Activated naive CD4-positive, alpha-beta T cell (primary cell): ENCODE measurements at places on chromosomes 5 and 9.

- no peak for DNase-seq
These were observed 73.2 kb downstream of the KIAA1958 start for GRCh38 chr9:112559629-112560413.

DNA sequence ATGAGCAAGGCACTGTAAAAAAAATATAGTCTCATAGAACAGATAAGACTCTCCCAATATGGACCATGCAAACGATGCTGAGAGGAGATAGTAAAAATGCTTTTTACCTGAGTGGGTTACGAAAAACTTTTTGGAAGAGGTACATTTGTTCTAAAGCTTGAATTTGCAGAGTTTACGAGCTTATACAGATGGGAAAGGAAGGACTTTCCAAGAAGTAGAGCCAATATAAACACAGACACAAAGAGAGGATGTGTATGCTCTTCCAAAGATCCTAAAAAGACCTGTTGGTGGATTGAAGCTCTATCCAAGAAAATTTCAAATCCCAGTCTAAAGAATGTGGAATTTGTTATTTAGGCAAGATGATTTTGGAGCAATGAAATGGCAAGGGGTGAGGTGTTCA lies 127.1 kb upstream of the SLCO6A1 start:
- no peak for DNase-seq

- no peak for DNase-seq
These were observed 11.7 kb upstream of the NUP214 start for GRCh38 chr9:131113655-131114054.

GRCh38 chr5:83924171-83924570 lies 203.5 kb upstream of the HAPLN1 start:
- no peak for DNase-seq

DNA sequence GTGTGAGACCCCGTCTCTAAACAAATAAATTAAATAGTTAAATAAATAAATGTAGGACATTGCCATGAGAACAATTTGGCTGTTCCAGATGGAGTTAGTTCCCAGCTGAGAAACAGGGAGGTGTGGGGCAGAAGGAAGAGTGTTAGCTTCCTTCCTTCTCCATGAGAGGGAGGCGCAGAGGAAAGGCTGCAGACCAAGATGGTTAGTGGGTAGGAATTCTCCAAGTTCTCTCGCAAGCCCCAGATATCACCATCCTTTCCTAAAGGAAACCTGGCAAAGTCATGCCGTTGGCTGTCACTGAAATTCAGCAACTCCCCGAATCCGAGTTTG lies 33.1 kb upstream of the RAB14 start:
- no peak for DNase-seq

DNA sequence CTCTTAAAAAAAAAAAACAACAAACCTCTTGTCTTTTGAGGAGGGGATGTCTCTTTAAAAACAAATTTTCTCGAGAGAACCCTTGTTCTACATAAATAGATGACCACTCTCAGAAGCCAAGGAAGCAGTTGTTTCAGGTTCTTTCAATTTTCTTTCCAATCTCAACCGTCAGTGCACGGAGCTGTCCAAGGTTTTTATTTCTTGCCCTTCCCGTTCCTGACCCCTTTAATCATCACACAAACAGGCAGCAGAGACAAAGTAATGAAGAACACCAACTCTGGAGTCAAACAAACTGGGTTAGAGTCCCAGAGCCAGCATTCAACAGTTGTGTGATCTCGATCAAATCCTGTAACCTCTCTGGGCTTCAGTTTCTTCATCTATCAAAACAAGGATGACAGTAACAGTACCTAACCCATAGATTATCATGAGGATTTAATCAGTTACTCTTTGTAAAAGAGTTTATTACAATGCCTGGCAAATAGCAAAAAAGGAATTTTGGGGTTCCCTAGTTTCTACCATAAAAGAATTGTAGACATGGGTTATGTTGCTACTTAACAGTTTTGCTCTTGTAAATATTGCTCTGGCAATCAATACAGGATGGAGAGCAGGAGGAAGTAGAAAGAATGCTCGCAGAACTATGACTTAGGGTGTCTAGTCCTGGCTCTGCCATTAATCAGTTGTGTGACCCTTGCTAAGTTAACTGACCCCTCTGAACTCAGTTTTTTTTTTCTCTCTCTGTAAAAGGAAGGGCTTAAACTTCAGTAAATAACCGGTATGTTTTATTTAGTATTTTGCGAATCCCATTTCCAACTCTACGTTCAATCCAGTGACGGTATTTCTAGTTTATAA lies 1.0 kb upstream of the NIM1K start:
- DNase-seq, result no peak

DNA sequence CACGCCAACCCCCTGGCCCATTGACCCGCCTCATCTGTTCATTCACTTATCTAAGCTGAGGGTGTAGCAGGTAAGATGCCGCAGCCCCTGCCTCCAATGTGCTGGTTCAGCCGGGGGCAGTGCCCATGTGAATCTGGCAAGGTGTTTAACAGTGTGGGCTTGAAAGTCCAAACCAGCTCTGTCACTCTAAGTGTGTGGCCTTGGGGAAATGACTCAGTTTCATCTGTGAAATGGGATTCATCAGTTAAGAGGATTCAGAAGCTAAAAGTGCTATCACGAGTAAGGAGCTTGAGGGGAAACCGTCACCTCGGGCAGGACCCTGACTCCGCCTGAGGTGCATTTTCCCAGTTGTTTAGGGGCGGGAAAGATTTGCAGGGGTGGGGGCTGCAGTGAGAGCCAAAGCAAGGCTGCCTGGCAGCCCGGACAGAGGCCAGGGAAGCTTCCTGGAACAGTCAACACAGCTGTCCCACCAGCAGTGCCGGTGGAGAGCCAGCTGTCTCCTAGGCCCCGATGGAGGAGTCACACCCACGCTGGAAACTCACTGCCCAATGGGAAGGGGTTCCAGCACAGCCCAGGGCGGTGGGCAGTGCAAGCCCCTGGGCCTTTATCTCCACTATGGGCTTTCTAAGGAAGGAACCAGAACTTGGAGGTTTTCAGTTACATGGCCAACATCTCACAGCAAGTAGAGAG lies 9.7 kb upstream of the URM1 start:
- no peak for DNase-seq

DNA sequence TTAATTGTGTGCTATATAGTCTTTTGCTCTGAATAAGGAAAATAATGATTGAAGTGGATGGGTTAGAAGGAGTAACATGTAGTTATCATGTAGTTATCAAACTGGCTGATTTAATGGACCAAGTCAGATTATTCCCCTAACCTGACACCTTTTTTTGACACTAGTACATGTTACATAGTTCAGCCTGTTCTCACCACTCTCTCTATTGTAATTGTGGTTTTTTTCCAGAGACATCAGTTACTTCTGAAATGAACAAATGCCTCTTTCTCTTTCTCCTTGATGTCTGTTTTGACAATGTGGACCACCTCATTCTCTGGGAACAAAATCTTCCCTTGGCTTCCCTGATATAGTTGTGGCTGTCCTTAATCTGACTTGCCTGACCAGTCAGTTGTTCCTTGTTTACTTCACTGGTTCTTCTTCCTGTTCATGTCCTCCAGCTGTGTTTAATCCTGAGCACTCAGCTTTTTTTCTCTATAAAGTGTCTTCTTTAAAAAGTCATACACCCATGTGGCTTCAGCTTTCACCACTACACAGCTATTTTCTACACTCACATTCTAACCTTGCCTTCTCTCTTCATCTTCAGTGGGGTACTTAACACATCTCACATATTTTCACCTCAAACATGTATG lies 243.4 kb downstream of the ARRDC3 start:
- no peak for DNase-seq

- no peak for DNase-seq
These were observed 7.8 kb downstream of the RRAGA start for GRCh38 chr9:19057033-19057432.
